ENCODE measurements at places on chromosomes 7 and 10.

- no peak for DNase-seq
Observed at GRCh38 chr7:104653825-104654401, 325.5 kb downstream of the LHFPL3 start.

GRCh38 chr7:143314127-143314526 lies 1.8 kb upstream of the CLCN1 start:
- no peak for DNase-seq

DNA sequence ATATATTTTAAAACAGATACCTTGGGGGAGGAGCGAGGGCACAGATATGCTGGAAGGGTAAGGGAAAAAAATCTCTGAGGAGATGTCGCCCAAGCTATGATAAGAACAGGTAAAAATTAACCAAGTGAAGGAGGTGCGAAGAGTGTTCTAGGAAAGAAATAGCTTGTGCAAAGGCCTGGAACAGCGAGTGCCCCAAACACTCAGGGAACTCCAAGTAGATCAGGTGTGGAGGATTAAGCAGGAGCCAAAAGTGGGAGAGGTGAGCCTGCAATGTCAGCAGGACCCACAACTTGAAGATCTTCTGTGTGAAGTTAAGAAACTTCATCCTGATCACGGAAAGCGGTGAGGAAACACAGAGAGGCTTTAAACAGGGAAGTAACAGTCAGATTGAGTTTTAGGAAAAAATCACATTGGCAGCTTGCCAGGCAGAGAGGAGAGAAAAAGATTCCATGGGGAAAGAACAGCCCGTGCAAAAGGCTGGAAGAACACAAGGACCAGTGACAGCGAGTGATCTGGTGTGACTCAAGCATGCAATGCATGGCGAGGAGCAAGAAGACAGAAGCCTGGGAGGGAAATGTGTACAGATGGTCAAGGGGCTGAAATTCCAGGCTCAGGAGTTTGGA lies 30.7 kb downstream of the FGF8 start:
- no peak for DNase-seq

DNA sequence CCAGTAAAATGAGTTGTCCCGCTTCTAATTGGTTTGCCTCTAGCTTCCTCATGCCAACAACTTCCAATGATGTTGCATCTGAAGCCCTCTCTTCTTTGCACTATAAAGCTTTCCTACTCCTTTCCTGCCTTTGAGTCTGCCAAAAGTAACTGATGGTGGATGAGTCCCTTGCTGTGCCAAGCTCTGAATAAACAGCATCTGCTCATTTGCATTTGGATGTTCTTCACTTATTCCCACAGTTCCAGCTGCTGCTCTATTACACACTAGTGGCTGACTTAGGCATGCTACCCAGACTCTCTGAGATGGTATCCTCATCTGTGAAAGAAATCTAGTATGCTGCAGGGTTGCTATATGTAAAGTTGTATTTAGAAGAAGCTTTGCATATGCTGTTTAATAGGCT lies 24.9 kb downstream of the SFR1 start:
- no peak for DNase-seq

- DNase-seq = no peak
Observed at GRCh38 chr7:70659263-70659662, 472.7 kb upstream of the GALNT17 start.

GRCh38 chr10:100377830-100378229 lies 30.8 kb downstream of the SCD start:
- DNase-seq = no peak

GRCh38 chr10:54057357-54057756 lies 743.7 kb downstream of the PCDH15 start:
- no peak for DNase-seq

DNA sequence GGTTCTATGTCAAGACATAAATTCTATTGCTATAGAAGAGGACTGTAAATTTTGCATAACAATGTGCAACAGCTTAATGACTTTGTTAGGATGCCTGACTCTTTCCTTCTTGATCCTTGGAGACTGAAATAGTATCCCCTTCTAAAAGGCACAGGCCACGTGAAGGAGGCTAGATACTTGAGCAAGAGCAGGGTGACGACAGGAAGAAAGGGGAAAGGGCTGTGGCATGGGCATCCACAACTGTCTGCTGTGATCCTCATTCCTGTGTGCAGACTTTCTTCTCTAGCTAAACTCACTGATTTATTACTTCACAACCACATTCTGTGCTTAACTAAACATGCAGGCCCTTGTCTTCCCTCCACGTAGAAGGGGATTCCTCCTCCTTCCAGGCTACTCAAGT lies 1111.8 kb upstream of the C7orf33 start:
- no peak for DNase-seq

GRCh38 chr7:26151650-26151952 lies 397 bp upstream of the NFE2L3 start:
- DNase-seq = no peak

- no peak for DNase-seq
Observed at GRCh38 chr10:11587722-11588259, 23.7 kb downstream of the USP6NL start.

DNA sequence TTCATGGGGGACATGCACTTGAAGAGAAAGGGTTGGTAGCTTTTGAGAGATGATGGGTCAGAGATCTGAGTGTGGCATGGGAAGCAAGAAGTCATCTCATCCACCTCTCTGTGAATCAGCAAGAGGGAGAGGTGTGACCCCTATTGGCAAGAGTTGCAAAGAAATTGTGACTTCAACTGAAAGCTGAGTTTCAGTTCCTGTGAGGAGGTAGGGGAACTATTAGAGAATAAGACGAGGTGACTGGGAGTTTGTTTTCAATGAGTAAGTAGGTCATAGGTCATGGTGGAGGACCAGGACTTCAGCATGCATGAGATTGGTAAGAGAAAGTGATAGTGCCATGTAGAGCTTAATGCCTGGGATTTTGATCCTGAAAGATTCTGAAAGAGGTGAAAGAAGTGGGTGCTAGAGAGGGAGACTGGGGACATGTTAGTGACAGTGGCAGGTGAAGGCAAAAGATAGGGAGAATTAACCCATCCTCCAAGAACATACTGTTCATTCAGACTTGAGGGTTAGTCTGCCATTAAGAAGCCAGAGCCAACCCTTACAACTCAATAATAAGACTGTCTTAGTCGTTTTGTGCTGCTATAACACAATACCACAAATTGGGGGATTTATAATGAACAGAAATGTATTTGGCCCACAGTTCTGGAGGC lies 75.5 kb upstream of the CAPZA2 start:
- no peak for DNase-seq

GRCh38 chr10:4498711-4499251 lies 327.2 kb upstream of the AKR1E2 start:
- DNase-seq = no peak

DNA sequence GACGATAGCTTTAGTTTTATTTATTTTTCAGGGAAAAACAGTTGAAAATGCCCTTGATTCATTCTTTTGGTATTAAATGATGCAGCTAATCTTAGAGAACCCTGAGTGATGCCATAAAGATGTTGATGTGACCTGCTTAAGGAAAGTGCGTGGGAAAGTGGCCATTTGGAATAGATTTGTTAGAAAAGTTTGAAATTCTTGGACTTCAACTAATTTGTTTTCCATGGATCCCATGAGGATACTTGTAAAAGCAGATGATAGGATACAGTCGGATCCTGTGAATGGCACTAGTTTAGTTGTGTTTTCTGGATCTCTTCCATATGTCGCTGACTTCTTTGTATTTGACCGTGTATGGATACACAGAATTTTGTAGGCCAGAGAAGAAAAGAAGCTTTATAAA lies 69.0 kb downstream of the SEPTIN7 start:
- no peak for DNase-seq

GRCh38 chr7:116212869-116213268 lies 2.5 kb downstream of the TES start:
- DNase-seq = no peak

- DNase-seq = no peak
Observed at GRCh38 chr10:17768957-17769356, 17.0 kb downstream of the TMEM236 start.

DNA sequence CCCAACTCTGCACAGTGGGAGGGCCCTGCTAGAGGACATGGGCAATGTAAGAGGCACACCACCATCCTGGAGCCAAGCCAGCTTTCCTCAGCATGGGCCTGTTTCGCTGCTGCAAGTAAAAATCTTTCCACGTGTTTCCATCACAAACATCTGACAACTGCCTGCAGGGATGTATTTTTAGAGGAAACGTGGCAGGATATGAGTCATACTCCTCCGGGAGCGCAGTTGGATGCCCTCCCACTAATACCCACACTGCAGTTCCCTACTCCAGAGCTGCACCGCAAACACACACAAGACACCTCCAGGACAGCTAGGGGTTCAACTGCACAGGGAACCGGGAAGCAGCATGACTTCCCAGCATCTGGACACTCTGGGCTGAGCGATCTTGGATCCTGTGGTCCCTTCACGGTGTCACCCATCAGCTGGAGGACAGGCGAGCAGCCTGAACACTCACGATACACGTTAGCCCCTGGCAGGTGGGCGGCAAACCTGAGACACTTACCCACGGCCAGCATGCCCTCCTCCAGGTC lies 26.1 kb downstream of the PLAC9 start:
- no peak for DNase-seq

GRCh38 chr10:24503461-24504320 lies 220.0 kb downstream of the ARHGAP21 start:
- DNase-seq = no peak

GRCh38 chr7:64630496-64630895 lies 35.4 kb upstream of the ZNF107 start:
- DNase-seq = no peak
